Tibial nerve (tissue), 4 donors: ENCODE measurements at places on chromosomes 3 and 15.
A peak's percentile ranks its signal among the peaks of the same experiment; 100 is the strongest.

GRCh38 chr3:2713923-2714322 is 396.3 kb downstream of the IL5RA start:
- no peak for DNase-seq

GRCh38 chr3:171320750-171321558 is 139.3 kb downstream of the TNIK start:
- DNase-seq = no peak

DNA sequence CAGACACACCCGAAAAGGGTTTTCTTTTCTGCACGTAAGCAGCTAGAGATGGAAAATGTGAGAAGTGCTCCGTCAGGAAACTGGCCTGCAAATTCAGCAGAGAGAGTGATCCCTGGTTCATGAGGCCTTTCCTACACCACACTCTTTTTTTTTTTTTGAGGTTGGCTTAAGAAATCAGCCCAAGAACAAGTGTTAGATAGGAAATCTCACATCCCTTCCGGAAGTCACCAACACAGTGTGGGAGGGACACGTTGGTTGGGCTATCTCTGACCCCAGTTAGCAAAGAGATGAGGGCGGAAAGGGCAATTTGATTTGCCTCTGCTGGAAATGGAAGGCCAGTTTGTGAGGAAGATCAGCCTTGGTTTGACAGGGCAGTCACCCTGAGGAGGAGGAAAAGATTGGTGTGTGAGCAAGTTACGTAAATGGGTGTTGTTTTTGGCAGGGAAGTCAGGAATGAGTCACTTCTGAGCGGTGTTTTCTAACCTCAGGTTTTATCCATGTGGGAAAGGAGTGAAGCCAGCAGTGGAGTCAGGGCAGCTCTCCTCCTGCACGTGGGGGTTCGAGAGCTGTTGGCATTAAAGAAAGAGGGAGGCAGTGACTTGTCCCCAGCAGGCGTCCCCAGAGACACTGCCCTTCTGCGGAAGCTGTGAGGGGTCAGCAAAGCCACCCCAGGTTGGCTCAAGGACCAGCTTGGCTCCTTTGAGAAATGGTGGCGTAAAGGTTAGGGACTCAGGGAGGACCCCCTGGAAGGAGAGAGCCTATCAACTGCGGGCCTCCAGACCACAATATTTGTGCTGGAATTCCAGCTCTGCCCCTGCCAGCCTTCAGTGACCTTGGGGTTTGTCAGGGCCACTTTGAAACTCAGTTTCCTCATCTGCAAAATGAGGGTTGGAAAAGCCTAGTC is 237.6 kb upstream of the BHLHE40 start:
- peak; percentile 50 for DNase-seq

DNA sequence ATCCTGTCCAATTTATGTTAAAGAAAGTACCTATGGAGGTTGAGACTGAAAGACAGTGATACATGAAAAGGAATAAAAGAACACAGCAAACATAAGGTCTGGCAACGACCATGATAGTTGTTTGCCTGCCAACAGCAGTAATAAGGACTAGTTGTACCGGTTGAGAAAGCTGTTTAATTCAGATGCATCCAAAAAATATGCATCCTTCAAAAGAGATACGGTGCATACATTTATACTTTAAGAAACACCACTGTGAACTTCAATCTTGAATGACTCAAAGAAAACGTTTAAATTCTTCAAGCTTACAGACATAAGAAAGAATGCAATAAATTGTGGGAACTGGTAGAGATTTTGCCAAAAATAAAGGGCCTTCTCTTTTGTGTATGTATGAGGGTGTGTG is 492.1 kb downstream of the NLGN1 start:
- no peak for DNase-seq

GRCh38 chr3:37986479-37987314 is 3.9 kb upstream of the VILL start:
- peak; percentile 10 for DNase-seq

GRCh38 chr3:22989716-22990115 is 213.4 kb upstream of the UBE2E2 start:
- no peak for DNase-seq

- no peak for DNase-seq
These were observed 38.4 kb downstream of the AGTR1 start for GRCh38 chr3:148736086-148736485.

DNA sequence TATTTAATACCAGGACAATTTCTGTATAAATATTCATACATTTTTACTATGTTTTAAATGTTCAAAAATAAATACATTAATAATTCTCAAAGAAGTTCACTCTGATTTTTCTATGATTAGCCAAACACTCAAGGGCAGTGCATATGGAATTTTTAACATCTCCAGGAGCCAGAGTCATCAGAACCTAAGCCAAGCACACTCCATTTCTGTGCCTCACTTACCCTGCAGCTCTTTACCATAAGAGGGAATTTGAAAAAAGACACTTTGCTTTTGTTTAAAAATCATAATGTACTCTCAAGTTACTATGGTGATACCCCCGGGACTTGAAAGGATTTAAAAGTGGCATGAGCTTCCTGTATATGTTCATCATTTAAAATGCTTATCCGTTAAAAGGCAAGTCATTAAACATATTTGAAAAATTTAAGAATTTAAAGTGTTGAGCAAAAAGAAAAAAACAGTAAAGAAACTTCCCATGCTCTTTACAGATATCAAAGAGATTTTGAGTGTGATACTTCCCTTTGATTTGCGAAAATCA is 747.4 kb upstream of the NECTIN3 start:
- DNase-seq = no peak

DNA sequence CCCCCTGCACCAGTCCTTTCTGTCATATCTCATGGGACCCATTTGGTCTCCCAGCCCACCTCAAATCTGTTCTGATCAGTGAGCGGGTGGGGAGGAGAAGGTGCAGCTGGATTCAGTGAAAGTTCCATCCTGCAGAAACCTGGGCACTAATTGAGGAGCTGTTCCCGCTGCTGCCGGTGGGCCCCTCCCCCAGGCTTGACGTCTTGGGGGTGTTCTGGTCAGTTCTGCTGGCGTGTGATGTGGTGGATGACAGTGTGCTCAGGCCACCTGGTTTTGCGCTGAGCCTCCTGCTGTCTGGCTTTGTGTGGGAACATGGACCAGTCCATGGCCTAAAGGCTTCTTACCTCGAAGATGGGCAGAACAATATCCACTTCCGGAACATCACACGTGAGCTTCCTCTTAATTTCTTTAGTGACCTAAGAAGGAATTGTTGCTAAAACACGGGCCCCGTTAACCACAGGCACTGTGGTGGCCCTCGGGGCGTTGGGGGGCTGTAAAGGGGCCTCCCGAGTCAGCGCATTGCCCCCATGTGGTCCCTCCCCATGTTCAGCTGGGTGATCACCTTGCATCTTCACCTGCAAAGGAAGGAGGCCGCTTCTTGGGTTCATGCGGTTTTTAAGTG is 59.7 kb downstream of the RGMA start:
- DNase-seq = no peak

GRCh38 chr3:69417541-69418078 is 31.7 kb upstream of the FRMD4B start:
- no peak for DNase-seq

GRCh38 chr3:171181907-171182690 is 155.6 kb upstream of the SLC2A2 start:
- DNase-seq = no peak

DNA sequence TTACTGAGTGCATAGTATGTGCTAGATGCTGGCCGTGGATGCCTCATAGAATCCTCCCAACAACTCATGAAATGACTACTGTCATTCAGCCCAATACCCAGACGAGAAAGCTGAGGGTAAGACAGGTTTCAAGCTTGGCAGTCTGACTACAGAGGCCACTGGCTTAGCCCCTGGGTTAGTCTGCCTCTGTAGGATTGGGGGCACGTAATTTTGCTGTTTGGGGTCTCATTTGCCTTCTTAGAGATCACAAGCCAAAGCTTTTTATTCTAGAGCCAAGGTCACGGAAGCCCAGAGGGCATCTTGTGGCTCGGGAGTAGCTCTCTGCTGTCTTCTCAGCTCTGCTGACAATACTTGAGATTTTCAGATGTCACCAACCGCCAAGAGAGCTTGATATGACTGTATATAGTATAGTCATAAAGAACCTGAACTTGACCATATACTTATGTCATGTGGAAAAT is 1.0 kb upstream of the CCR5 start:
- DNase-seq = no peak

GRCh38 chr15:100461049-100461448 is 67.7 kb downstream of the CERS3 start:
- no peak for DNase-seq

GRCh38 chr3:172766241-172766640 is 15.7 kb downstream of the ECT2 start:
- DNase-seq = no peak

- no peak for DNase-seq
These were observed 214.5 kb downstream of the MTHFS start for GRCh38 chr15:79682285-79682684.

GRCh38 chr3:105876780-105877327 is 8.0 kb upstream of the CBLB start:
- DNase-seq = no peak

DNA sequence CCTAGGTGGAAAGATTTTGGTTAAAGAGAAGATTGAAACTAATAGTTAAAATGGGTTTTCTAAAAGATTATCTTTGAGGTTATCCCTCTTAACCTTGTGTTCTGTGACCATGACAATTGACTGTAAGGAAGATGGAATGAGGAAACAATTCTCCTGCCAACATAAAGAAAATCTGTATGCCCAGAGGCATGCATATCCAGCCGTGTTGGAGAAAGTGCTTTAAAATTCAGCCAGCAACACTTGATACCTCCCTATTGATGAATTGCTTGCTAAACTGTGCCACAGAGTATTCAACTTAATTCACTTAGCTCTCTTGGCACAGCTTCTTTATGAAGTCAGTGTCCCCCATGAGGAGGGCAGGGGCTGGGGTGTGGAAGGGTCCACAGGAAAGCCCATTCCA is 203.5 kb downstream of the UBE2E2 start:
- no peak for DNase-seq

DNA sequence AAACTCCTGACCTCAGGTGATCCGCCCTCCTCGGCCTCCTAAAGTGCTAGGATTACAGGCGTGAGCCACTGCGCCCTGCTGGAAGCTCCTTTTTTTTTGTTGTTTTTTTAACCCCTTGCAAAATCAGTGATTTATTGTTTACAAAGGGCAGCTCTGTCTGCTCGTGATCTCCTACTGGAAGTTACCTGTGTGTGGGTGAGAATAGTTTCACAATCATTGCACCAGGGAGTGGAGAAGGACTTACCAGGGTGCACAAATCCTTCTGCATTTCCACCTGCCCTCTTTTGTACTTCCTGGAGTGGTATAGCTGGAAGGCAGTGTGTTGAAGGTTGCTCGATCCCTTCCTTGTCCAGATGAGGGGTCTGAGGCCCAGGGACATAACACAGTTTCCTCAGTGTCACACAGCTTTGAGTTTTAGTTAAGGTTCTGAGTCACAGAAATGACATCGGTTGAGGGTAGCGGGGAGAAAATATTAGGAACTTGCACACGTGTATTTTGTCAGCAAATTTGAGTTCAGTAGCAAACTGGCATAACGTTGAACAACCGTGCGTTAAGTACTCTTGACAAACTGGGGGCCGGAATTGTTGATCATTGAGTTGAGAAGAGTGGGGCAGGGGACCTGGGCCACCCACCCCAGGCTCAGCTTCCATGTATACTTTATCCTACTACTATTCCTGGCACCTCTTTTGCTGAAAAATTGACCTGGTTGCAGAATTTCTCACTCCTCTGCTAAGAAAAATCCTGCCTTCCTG is 11.3 kb upstream of the TRAK1 start:
- no peak for DNase-seq

DNA sequence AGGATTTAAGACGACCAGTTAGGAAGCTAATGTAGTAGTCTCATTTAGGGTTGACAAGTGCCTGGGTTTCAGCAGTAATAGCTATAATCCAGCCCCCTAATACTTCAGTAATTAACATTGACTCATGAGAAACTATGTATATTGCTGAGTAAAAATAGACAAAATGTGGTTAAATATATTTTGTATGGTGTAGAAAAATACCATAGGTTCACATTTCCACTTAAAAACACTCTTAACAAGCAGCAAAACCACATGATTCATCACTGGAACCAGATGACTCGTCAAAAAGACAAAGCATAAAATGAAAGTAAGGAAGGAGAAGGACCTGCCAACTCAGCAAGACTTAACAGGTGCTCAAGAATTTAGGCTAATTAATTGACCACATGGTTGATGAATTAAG is 288.9 kb downstream of the EFHB start:
- no peak for DNase-seq

- peak; percentile 24 for DNase-seq
These were observed 155.1 kb upstream of the SATB1 start for GRCh38 chr3:18580268-18580667.

DNA sequence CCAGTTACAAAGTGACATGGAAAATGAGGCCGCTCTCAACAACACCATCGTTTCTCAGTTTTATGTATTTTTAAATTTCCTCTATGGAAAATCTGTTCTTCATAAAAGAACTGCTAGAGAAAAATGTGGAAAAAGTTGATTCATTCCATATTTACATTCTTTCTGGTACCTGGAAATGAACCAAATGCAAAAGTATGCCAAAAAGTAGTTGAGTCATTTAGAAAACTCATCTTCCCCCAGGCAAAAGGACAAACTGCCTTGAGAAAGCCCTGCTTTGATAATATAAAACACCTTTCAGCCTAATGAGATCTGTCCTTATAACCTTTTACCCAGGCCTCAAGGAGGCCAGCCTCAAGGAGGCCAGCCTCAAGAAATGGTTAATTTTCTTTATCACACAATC is 283.0 kb upstream of the VEPH1 start:
- DNase-seq = no peak

- no peak for DNase-seq
These were observed 359 bp downstream of the TPM1 start for GRCh38 chr15:63042877-63043334.

DNA sequence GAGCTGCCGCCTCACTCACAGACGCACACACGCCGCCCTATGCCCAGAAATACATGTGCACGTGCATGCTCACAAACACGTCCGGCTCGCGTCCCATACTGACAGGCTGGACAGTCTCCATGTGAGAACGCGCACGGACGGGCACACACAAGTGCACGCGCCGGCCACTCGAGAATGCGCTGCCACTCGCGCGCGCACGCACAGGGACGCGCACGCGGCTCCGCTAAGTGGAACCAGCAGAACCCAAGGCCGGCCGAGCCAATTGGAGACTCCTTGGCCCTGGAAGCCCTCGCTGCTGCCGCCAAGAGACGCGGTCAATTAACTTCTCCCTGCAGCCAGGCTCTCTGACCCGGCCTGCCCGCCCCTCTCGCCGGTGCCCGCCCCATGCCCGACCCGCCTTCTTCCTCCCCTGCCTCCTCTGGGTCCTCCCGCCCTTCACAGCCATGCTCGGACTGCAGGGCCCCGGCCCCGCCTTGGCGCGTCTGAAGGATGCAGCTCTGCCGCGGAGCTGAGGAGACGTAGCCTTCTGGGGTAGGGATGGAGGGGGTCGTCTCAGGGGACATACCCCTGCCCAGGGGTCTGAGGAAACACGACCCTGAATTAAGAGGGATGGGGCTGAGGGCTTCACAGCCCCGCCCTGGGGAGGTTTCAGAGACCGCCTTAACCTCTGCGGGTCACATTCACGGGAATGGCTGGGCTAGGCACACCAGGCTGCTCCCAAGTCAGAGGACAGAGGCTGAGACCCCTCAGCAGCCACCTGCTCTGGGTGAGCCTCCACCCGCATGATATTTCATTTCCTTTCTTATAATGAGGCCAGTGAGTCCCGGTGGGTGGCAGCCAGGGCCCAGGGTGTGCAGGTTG is 15.0 kb downstream of the PTH1R start:
- DNase-seq = peak; percentile 54
